ENCODE measurements at places on chromosomes 11 and 22.

- DNase-seq = no peak
Observed at GRCh38 chr11:6724013-6724412, 40.9 kb upstream of the MRPL17 start.

GRCh38 chr11:116467823-116468222, 305.0 kb downstream of the BUD13 start:
- peak; percentile 1 for DNase-seq

DNA sequence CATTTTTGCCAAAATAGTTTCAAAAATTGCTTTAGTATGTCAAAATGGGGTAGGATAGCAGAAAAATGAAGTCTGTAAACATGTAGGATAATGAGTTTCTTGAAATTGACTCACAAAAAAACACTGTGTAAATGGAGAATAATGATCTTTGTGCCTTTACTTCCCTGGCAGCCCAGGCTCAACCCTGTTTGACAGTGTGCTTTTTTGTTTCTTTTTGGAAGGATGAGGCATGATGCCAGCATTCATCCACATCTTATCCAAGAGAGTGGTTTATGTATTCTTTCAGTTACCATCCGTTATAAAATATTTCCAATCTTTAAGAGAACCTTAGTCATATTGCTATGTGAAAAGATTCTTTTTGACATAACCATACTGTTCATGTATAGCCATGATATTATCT, 70.6 kb downstream of the ARHGAP42 start:
- no peak for DNase-seq

- no peak for DNase-seq
Observed at GRCh38 chr11:26579683-26580082, 7.6 kb upstream of the MUC15 start.

GRCh38 chr11:72958791-72959190, 144.6 kb downstream of the ATG16L2 start:
- peak; percentile 19 for DNase-seq

DNA sequence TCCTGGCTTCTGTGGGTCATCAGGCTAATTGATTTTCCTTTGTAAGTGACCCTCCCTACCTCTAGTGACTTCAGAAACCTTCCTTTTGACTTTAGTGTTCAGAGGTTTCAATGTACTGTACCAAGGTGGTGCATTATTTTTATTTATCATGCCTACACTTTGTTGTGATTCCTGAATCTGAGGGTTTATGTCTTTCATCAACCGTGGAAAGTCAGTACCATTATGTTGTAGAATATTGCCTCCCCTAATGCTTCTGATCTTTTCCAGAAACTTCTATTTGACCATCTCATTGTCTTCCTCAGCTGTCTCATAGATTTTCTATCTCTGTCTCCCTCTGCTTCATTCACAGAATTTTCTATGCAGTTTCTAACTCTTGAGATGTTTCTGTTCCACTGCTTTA, 105.5 kb downstream of the KCNQ1OT1 start:
- no peak for DNase-seq

DNA sequence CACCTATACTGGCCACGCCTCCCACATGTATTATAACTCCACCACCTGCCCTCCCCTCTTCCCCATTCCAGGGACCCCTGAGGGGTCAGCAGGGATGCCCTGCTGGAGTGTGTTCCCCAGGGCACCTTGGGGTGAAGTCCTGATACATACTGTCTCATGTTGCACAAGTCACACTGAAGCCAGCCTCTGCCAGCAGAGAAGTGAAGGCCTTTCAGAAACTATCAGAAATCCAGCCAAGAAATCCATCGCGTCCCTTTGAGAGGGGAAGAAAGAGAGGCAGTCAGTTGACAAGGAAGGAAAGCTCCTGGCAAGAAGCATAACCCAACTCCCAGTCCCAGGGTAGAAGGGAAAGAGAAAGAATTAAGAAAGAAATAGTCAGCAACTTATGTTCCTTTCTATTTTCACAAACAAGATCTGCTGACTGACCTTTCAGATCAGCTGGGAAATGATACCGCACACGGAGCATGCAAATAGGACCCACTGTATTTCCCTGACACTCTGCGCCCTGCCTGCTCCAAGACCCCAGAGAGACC, 45.2 kb downstream of the SC5D start:
- DNase-seq = no peak

DNA sequence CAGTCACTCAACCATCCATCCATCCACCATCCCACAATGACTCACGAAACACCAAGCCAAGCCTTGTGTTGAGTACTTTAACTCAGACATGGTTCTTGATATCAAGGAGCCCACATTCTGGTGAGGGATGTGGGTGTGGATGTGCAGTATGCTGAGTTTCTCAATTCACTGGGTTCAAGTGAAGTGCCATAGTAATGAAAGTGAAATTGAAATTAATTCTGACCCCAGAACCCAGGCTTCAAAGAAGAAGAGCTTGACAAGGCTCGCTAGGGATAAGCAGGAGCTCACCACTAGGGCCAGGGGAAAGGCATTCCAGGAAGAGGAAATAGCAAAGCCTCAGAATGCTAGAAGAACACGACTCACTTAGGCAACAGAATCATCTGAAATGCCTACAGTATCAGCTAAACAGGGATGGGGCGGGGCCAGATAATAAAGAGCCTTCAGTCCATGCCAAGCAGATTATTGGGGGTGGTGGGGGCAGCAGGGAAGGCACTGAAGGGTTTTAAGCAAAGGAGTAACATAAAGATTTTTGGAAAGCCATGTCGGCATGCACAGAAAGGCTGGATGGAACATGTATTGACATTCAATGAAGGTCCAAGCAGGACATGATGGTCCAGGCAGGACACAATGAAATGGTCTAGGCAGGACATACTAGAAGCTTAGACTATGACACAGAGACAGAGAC, 37.2 kb downstream of the RTL6 start:
- no peak for DNase-seq

- DNase-seq = no peak
Observed at GRCh38 chr11:92180664-92181251, 43.9 kb upstream of the FAT3 start.

GRCh38 chr11:118640332-118641154, 33.1 kb downstream of the PHLDB1 start:
- DNase-seq = no peak
